ENCODE measurements at places on chromosomes 1 and 21.

- no peak for DNase-seq
Observed at GRCh38 chr1:100476735-100477290, 61.1 kb upstream of the GPR88 start.

DNA sequence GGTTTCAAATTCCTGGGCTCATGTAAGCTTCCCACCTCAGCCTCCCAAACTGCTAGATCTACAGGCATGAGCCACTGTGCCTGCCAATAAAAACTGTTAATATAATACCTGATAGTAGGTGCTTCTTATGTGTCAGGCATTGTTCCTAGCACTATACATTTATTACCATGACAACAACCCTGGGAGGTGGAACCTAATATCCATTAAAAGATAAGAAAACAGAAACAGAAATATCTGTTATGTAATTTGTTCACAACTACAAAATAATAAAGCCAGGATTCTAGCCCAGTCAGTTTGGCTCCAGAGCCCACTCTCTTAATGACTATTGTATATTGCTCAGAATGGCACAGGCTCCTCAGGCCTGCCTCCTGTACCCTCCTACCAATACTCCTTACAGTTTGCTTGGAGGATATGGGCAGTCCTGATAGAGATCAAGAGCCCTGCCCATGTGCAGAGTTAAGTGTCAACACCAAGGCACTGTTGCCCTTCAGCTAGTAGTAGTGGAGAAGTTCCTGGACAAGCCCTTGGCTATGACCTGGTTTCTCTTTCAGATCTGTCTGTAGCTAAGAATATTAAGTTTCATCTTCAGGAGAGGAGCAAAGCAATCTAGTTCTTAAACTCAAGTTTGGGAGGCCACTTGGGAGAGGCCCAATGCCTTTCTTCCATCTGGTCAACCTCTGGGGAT, 22.4 kb downstream of the RPL5 start:
- no peak for DNase-seq

GRCh38 chr1:43747736-43748135, 40.4 kb downstream of the ST3GAL3 start:
- DNase-seq, result no peak

GRCh38 chr1:151960780-151961513, 32.7 kb downstream of the S100A10 start:
- no peak for DNase-seq

GRCh38 chr1:191675856-191676783, 482.1 kb upstream of the RGS18 start:
- DNase-seq, result no peak
